Activated CD4-positive, alpha-beta T cell treated with anti-CD3 and anti-CD28 coated beads, Interleukin-2, amount 10 ng/mL, durations not matched to agents 7 days and 5 days (primary cell): ENCODE measurements at places on chromosomes 13 and 19. TPM values are rescaled to one million over a fixed set of nuclear protein-coding genes. Genes with fewer than 3 reads are reported as not detected.

TEX30 gene
- 30.3 TPM for total RNA-seq

CAPN12 gene
- 3.5 TPM for total RNA-seq

SWSAP1 gene
- 3.5 TPM for total RNA-seq

GRCh38 chr13:50537029-50537428 lies 306.5 kb downstream of the DLEU7 start:
- DNase-seq = no peak
- H3K4me3 ChIP-seq = no peak overlapping the region
- H3K36me3 ChIP-seq = peaks cover 16% of the 10 kb centered on the region
- peaks cover 20% of the 10 kb centered on the region for H3K27me3 ChIP-seq
- H3K4me1 ChIP-seq = peaks cover 7% of the 10 kb centered on the region

- H3K4me1 ChIP-seq = peaks cover 7% of the 10 kb centered on the region
- H3K4me3 ChIP-seq = no peak overlapping the region
- H3K27ac ChIP-seq = no peak overlapping the region
- no peak for DNase-seq
- H3K36me3 ChIP-seq = peaks cover 17% of the 10 kb centered on the region
Measured at GRCh38 chr19:10984166-10984735, 23.4 kb downstream of the SMARCA4 start.

DNA sequence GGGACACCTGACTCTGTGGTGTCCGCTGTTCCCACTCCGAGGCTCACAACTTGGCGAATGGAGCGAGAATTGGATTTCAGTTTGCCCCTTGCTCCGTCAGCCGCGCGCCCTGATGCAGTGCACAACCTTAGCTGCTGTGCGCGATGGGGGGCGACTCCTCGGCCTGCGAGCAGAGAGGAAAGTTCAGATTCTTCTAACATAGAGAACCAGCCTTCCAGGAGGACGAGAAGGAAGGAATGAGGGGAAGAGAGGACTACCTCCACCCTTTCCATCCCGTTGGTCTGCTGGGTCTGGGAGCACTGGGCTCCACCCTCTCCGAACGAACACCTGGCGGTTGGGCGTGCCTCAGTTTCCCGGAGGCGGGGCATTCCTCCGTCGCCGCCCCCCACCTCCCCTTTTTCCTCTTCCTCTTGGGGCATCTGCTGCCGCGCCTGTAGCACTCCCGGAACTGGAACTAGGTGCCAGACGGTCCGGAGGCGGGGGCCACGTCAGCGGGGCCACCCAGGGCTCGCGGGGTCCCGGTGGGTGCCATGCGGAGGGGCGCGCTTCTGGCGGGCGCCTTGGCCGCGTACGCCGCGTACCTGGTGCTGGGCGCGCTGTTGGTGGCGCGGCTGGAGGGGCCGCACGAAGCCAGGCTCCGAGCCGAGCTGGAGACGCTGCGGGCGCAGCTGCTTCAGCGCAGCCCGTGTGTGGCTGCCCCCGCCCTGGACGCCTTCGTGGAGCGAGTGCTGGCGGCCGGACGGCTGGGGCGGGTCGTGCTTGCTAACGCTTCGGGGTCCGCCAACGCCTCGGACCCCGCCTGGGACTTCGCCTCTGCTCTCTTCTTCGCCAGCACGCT lies at the start of gene KCNK6:
Gene KCNK6, plus strand, starts transcription at position 425 of the 838 bp plus-strand sequence. Its CDS starts 106 bp downstream, at position 531.
- peaks cover 7% of the 10 kb centered on the region for H3K36me3 ChIP-seq
- peak within 1 kb of the TSS; percentile 75 for H3K27ac ChIP-seq
- no peaks in the 10 kb centered on the region for H3K27me3 ChIP-seq
- H3K4me1 ChIP-seq = peaks cover 55% of the 10 kb centered on the region

DNA sequence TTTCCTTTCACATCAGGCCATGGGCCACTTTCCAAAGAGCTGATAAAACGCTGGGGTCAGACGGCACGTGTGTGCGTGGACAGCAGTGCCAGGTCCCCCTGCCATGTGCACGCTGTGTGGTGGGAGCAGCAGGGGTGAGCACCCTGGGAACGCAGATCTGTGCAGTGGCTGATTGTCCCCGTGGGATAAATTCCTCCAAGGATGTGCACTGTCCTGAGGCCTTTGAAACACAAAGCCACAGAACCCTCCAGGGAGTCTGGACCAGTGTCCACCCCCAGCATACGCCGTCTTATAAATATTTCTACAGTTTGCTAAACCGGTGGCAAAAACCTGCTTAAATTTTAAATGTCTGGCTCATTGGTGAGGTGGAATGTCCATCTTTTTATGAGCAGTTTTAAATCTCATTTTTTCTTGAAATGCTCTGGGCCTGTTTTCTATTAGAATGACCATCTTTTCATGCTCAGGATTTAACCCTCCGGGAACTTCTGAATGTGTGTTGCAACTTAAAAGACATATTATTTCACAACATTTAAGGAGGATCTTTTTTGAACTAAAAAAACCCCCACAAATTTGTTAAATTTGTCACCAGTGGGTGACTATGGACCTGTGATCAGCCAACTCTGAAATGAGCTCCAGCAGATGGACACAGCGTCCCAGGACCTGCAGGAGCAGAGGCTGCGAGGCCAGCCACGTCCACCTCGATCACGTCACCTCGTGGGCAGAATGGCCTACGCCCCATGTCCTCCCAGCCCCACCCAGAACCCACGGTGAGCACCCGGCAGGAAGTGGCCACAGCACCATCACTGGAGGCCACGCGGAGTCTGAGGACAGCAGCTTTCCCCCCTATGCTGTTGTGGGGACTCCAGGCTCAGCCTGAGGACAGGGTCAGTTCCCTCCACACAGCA lies 68.6 kb downstream of the RASA3 start:
- DNase-seq = peak; percentile 26
- peaks cover 65% of the 10 kb centered on the region for H3K4me1 ChIP-seq
- H3K4me3 ChIP-seq = peak overlapping the region; percentile 69
